ENCODE measurements at places on chromosomes 16 and 17.

GRCh38 chr17:17313350-17313991, 10.3 kb downstream of the NT5M start:
- peak; percentile 74 for DNase-seq

GRCh38 chr17:73654241-73654640, 10.0 kb upstream of the SDK2 start:
- no peak for DNase-seq

GRCh38 chr16:84495506-84495905, 9.0 kb downstream of the MEAK7 start:
- no peak for DNase-seq

GRCh38 chr17:36942019-36942599, 4.8 kb downstream of the LHX1 start:
- DNase-seq: no peak

DNA sequence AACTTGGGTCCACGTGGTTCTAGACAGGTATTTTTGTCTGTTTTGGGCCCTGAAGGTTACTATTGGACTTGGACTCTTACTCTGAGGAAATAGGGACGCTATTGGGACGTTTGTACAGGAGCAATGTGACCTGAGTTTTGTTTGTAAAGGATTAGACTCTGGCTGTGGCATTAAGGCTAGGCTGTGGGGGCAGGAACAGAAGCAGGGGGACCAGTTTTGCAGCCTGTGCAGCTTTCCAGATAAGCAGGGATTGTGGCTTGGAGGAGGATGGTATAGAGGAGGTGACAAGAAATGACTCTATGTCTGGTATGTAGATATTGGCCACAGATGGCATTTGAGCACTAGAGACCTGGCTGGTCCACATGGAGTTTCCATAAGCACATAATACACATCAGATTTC, 12.8 kb downstream of the NOD2 start:
- no peak for DNase-seq

DNA sequence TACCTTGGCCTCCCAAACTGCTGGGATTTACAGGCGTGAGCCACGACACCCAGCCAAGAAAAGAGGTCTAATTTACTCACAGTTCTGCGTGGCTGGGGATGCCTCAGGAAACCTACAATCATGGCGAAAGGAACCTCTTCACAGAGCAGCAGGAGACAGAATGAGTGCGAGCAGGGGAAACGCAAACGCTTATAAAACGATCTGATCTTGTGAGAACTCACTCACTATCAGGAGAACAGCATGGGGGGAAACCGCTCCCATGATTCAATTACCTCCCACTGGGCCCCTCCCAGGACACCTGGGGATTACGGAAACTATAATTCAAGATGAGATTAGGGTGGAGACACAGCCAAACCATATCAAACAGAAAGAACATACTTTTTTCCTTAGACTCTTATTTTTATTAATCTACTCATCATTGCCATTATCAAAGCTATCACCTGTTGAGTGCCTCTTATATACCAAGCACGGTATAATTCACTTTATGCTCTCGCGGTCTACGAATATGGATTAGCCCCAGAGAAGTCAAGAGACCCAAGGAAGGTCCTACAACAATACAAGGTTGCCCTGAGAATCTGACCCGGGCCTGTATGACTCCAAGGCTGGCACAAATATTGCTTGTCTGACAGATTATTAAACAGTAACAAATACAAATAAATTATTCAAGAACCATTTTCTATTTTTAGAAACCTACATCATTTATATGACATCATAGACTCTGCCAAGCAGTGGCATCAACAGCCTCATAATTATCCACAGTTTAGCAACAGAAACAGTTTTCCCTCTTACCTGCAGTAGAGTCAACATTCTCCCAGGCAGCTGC, 2.4 kb downstream of the POLR3K start:
- DNase-seq: no peak

DNA sequence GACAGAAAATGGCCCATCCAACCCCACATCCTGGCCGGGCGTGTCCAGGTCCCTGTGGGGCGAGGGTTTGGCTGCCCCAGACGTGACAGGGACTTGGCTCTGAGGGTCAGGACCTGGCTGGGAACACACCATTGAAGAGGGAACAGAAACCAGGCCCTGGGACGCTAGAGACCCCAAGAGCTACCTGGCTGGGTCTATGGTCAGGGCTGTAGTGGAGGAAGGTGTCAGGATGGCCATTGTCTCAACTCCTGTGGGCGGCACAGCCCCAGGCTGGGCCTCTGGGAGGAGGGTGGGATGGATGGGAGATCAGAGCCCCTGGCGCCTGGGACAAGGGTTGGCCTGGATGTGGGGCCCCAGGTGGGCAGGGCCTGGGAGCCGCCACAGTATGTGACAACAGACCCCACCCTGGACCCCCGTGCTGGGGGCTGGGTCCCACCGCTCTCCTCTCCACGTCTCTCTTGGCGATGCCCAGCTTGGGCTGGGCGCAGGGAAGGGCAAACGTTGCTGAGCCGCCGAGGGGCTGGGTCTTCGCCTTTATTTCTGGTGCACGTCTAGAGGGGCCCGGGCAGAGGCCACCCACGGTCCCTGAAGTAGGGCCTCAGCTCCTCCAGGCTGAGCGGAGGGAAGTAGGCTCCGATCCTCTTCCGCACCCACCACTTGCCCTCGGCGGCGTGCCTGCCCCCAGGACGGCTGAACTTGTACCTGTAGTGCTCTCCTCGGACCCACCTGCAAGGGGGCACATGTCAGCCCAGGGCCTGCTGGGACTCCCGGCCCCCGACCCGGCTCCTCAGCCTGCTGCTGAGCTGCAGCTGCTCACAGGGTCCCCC, 53.7 kb upstream of the GNG13 start:
- no peak for DNase-seq

GRCh38 chr17:78359997-78360370, at the start of gene SOCS3:
SOCS3 (minus strand) TSS chr17:78360077; CDS start chr17:78359095, 982 bp downstream.
- peak; percentile 98 for DNase-seq

DNA sequence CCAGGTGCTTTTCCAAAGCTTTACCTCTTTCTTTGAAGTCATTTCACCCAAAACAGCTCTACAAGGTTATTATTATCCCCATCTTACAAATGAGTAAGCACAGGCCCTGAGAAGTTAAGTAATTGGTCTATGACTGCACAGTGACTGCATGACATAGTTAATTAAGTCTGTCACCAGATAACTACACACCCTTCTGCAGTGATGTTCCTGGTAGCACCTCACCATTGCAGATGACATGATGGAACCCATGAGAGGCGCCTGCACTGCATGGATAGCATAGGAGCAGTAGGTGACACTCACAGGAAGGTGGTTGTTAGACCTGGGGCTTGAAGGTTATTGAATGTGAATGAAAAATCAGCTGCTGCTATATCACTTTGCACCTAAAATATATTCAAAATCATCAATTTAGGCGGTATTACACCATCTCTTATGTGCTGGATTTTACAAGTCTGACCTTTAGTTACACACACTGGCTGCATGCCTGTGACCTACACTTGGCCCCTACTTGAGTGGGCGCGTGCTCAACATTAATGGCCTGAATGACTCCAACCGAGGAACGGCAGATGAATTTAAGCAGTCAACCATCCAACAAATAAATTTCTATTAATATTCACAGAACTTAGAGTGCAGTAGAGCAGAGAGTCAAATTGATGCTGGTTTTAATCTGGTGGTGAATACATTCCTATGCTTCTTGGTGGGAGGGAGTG, 239.6 kb downstream of the CDH11 start:
- no peak for DNase-seq

GRCh38 chr16:85757341-85757822, 6.5 kb upstream of the C16orf74 start:
- DNase-seq: no peak

GRCh38 chr16:84514874-84515835, 10.7 kb upstream of the MEAK7 start:
- peak; percentile 82 for DNase-seq

DNA sequence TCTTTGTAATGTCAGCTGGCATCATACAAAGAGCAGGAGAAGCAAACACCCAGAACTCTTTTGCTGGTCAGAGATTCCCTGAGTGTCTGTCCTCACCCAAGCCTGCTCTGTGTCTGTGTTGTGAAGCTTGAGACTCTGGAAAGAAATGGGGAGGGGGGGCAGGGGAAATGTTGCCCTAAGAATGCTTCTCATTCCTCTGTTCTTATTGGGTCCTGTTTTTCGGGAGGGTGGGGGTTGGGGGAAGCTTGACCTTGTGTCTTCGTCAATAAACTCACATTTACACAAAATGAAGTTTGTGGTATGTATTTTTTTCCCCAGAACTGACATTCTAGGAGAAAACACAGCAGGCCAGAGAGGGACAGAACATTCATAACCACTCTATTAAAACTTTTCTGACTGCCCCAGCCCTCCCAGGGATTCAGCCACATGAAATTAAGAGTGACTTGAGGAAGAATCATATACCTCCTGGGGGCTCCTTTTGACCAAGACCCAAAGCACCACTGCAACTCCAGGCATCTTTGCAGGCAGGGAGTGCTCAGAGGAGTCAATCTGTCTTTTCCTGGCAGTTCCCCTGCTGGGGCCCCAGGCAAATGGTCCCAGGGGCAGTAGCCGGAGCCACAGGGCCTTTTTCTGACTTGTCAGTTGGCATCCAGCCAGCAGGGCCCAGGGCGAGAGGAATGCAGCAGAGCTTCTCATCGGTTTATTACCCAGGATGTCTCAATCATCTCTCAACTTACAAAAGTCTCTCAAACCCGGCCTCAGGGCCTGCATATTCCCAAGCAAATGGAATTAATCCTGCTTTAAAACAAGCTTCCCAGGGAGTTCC, 5.1 kb upstream of the RASL10B start:
- no peak for DNase-seq

DNA sequence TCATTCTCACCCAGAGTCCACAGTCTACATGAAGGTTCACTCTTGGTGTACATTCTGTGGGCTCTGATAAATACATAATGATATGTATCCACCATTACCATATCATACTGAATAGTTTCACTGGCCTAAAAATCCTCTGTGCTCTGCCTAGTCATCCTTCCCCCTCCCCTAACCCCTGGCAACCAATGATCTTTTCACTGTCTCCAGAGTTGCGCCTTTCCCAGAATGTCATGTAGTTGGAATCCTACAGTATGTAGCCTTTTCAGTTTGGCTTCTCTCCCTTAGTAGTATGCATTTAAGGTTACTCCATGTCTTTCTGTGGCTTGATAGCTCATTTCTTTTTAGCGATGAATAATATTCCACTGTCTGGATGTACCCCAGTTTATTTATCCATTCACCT, 101.3 kb downstream of the NOG start:
- DNase-seq: no peak

GRCh38 chr17:83101805-83102480, 22.5 kb downstream of the METRNL start:
- DNase-seq: no peak

DNA sequence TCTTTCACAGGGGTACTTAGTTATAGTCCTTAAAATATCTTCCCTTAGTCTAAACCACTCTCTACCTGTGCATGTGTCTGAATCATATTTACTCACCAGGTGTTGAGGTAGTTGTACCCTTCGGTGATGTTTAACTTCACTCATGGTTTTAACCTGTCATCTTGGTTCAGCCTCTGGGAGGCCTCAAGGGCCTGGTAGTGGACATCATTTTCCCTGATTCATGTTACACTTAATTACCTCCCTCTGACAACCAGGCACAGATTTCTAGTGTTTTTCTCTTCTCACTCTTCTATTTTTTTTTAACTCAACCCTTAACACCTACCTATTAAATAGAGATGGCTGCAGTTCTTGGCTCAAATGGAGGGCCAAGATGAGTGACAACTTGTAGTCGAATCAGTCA, 505.4 kb downstream of the TMEM114 start:
- no peak for DNase-seq

DNA sequence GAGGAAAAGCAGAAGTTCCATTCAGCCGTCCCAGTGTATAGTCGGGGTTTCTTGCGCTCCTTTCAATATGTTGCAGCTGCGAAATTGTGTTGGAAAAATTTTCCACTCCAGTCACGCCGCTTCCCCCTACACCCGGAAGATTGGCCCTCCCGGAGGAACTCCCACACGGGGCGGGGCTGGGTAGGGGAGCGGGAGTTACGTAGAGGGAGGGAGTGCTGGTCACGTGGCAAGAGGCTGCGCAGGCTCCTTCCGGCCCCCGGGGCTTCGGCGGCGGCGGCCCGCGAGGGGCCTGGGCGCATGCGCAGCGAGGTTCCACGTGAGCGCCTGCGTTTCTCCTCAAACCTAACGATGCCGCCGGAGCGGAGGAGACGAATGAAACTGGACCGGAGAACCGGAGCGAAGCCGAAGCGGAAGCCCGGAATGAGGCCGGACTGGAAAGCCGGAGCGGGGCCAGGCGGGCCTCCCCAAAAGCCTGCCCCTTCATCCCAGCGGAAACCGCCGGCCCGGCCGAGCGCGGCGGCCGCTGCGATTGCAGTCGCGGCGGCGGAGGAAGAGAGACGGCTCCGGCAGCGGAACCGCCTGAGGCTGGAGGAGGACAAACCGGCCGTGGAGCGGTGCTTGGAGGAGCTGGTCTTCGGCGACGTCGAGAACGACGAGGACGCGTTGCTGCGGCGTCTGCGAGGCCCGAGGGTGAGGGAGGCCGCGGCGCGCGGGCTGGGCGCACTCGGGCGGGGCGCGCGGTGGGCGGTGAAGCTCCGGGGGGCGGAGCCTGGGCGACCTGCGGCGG, at the start of gene UTP18:
UTP18 (plus strand) TSS at position 310 of the 787 bp plus-strand sequence; CDS start at position 349, 39 bp downstream.
- DNase-seq: peak; percentile 96

GRCh38 chr17:31446195-31446967, 54.9 kb downstream of the RAB11FIP4 start:
- DNase-seq: no peak

GRCh38 chr16:81266680-81267095, 28.2 kb downstream of the BCO1 start:
- DNase-seq: no peak

DNA sequence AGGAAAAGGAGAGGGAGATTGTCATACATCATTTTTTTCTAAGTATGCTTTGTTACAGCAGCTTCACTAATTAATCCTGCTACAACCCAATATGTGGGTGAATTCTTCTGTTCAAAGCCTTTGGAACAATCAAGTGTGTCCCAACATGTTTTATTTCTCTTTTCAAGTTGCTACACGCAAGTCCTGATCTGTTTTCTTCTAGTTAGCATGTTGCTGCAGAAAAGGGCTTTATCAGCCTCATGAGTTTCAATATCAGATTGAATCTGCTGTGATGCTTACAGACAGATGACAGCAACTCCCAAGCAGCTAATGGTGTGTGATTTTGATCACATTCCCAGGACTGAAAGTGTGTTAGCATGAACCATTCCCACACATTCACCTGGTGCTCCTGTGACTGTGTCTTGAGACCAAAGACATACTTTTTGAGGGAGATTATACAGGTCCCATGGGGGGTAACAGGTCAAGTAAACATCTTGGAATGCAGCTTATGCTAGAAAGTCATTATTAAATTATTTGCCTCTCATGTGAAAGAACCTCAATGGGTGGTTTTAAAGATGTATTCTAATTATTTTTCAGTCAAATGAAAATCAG, 96.9 kb upstream of the KCNJ16 start:
- no peak for DNase-seq

- DNase-seq: no peak
Measured at GRCh38 chr16:80274576-80275191, 266.1 kb upstream of the DYNLRB2 start.

DNA sequence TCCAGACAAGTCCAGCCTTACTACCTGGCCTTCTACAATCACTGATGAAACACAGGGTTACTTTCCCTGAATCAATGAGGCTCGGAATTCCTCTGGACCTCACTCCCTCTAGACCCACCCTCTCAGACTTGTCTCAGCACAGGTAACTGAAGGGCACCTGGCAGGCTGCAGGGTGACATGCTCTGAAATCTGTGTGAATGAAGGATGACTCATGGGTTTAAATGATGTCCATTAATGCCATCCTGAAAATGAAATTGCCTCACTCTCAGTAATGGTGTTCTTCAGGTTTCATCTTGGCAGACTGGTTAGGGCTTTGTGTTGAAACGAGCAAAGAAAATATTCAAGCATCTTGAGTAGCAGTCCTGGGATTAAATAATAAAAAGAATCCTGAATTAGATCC, 134.4 kb downstream of the MAF start:
- no peak for DNase-seq

- no peak for DNase-seq
Measured at GRCh38 chr17:1766382-1767135, 4.7 kb downstream of the SERPINF1 start.

All from stimulated activated CD4-positive, alpha-beta T cell treated with anti-CD3 and anti-CD28 coated beads, Interleukin-4, amount 100 ng/mL, for 4 hours (primary cell).